ENCODE measurements at places on chromosomes 6 and 20. TPM values are rescaled to one million over a fixed set of nuclear protein-coding genes. Genes with fewer than 3 reads are reported as not detected.

GRCh38 chr6:9896806-9897205 is 518.1 kb downstream of the TFAP2A start:
- DNase-seq, result no peak

- DNase-seq, result no peak
Observed at GRCh38 chr6:100084991-100085364, 91.0 kb upstream of the MCHR2 start.

DNA sequence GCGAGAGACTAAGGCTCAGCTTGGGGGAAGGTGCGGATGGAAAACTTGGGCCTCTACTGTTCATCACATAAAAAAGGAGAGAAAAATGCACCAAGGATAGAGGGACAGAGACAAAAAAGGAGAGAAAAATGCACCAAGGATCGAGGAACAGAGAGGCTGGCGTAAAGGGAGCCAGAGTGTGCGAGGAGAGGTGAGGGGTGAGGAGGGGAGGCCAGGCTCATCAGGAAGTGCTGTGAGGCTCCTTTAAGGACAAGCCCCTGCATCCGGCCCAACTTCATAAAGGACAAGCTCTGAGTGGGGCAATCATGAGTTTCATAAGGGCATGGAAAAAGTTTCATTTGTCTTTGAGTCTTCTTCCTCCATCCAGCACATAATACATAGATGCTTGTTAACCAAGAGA is 117.2 kb upstream of the NXT1 start:
- no peak for DNase-seq

DNA sequence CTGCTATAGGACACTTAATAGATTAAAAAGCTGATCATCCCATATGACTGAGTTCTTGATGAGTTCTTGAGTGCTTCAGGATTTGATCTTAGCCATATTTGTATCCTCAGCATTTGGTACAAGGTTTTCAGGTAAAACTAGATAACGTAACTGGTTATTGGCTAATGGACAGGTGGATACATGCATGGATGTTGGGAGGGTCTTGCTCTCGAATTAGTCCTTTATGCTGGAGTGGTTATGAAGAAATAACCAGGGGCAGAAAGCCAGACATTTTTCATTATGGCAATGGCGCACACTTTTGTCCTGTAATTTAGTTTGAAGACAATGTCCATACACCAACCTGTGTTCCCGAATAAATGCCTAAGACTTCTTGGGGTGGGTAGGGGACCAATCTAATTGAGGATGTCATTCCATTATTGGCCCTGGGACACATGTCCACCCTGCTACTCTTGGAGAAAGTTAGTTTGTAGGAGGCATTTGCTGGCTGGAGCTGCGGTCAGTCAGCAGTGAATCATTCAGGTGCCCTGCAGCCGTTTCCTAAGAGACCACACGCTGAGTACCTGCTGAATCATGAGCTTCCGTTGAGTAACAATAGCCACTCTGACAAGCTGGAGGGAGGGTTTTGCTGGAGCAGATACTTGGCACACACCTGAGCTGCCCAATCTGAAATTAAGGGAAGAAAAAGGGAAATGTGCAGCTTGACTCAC is 194.4 kb downstream of the FOXA2 start:
- no peak for DNase-seq

Gene SIGLEC1
- total RNA-seq, result 9.1 TPM

Gene SDCBP2
- 1.9 TPM for total RNA-seq

DNA sequence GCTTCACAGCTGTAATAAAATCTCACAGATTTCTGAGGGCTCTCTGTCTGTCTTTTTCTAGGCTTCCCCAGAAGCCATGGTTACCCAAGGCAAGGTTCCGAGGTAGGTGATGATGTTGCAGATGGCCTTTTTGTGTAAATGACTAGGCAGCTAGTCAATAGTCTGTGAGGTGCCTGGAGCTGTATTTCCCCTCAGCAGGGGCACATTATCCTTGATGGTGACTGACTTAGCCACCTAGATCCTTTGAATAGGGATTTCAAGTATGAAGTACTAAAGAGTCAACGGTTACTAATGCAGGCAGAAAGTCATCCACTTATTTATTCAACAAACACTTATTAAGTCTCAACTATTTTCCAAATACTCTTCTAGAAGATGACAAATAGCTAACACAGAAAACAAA is 49.3 kb upstream of the L3MBTL3 start:
- DNase-seq, result no peak

Gene HDGFL1
- total RNA-seq, result not detected

DNA sequence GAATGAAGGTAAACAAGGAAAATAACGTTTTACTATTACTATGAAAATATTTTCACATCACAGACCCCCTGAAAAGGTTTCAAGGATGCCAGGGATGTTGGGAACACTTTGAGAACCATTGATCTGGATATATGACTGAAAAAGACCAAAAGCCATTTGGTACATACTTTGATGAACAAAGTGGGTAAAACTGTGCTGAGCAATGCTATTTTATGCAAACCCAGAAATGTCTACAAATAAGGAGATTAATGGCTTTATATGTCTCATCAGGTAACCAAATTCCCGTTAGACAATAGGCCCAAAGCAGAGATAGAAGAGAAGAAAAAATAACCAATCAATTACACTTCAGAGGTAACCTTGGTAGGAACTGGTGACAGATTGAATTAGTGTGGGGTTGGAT is 101.4 kb upstream of the CNKSR3 start:
- no peak for DNase-seq

DNA sequence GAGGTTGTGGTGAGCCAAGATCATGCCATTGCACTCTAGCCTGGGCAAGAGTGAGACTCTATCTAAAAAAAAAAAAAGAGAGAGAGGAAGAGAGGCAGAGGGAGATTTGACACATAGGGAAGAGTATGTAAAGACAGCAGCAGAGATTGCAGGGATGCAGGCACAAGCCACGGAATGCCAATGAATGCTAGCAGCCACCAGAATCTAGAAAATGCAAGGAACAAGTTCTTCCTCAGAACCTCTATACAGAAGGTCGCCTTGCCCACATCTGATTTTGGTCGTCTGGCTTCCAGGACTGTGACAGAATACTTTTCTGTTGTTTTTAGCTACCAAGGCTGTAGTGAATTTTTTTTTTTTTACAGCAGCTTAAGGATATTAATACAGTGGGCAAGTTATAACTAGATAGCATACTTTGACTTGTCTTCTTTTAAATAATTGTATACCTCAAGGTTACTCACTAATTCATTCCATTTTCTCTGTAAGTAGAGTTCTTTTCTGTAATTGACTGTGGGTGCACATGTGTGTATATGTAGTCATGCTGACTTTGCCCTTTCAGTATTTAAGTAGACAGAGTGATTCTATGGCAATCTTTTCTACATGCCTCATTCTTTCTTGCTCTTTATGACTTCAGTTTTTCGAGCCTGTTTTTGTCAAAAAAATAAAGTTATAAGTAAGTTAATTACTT is 402.2 kb downstream of the GJA1 start:
- no peak for DNase-seq

- no peak for DNase-seq
Observed at GRCh38 chr6:43267619-43268354, 24.5 kb downstream of the TTBK1 start.

DNA sequence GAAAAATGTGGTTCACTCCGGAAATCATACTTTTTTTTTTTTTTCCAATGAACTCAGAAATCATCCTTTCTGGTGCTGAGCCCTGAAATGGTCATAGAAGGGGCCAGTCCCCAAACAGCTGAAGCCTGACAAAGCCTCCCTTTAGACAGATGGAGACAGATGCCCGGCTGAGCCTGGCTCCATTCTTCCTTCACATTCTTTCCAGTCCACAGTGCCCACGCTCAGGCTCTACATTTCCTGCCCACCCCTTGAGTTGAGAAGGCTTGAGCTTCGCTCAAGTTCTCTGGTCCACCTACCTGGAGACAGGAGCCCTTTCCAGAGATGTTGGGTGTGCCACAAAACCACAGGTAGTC is 41.2 kb downstream of the KCNK5 start:
- DNase-seq, result no peak

DNA sequence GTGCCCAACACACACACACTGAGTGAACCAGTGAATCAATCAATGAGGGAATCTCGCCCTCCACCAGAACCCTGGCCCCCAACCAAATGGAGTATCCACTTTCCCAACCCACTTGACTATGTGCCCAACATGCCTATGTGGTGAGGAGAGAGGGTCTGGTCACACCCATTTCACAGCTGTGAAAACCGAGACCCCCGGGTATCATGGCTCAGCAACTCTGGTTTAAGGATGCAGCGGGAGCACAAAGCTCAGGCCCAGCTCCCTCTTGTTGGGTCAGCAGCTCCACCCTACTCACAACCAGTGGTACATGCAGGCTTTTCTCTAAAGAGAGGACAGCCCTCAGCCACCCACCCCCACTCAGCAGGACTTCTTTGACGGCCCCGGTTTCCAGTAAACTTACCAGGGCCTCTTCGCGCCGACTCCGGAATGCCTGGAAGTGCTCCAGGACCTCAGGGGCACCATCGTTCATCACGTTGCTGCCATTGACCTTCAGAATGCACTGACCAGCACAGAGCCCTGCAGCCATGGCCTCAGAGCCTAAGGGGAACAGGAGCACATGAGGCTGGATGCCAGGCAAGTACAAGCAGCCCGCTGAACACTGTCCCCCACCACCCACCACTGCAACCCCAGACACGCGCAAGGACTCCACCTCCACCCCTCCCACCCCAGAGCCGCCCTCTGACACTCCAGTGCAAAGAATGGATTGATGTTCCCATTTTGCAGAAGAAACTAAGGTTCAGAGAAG is 174.7 kb downstream of the PREX1 start:
- no peak for DNase-seq

DNA sequence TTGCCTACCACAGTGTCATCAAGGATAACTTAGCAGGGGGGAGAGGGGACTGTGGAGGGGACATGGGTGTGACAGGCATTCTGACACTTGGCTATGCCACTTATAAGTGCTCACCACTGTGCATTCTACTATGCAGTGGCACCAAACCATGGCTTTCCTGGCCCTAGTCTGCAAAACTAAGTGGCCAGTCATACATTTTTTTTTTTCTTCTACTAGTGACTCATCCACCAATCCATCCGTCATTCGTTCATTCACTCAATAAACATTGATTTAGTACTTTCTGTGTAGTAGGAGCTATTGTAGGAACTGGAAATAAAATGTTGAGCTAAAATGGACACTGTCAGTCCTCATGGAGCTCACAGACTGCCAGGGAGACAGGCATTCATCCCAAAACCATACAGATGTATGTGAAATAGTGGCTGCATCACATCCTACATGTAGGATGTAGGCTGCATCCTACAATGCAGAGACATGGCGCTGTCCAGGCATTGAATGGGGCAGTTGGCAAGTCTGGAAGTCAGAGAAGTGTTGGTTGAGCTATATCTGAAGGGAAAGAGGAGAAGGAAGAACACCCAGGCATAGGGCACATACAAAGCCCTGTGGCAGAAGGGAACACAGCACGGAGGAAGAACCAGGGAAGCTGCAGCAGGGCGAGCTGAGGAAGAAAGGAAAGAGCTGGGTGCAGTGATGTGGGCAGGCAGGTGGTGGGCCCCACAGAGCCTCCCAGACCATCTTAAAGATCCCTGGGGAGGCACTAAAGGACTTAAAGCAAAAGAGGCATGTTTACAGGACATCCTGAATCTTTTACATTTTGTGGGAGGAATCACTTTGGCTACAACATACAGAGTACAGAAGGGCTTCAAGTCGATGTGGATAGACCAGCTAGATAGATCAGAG is 224.4 kb downstream of the UST start:
- no peak for DNase-seq

DNA sequence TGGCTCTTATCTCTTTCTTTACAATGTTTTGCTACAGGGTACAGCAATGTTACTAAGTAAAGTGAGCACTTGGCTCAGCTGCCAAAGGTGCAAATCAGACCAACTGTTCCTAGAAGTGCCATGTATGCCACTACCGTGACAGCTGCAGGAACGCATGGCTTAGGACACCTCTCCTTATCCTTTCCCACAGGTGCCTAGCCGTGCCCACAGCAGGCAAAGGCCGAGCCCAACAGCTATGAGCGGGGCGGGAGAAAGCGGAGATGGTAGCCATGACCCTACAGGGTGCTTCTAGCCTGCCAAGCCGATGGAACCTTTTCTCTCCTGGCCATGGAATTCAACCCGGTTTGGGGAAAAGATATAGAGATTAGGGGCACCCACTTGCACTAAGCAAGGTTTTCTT is 97.1 kb downstream of the FAXC start:
- DNase-seq, result no peak

- DNase-seq, result no peak
Observed at GRCh38 chr6:56435326-56435725, 187.9 kb upstream of the COL21A1 start.

DNA sequence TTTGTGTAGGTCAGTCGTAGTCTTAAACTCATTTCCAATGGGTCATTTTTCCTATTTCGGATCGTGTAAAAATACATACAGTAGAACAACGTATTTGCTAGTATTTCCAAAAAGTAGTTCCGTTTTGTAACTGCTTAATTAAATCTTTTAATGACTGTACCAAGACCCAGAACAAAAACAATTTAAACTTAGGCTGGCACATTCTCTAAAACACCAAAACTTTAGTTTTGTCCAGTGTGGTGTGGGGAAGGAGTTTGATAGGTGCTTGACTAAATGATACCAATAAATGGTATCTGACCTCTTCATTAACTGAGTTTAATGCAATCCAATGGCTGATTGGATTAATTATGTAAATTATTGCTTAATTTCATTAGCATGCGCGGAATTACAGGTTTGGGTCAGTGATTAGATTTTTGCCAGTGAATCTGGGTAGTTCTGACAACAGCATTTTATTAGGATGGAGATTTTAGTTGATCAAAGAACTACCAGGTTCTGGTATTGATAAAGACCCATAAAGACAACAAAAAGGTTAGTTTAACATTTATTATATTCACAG is 20.8 kb downstream of the OR2B2 start:
- no peak for DNase-seq

DNA sequence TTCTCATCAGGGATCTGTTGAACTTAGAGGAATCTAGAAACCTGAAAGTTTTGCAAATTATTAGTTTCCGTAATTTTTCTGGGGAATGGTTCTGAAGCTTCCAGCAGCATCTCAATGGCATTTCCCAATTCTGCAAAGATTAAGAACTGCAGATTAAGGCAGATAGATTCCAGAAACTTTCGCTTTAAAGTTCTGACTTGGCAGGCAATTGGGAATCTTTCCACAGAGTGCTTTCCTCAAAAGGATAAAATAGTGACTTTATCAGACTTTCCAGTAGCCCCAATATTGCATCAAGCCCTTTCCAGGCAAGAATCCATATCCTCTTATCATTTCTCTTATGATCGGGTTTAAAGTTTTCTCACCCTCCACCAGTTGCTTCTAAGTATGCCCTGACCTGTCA is 261.1 kb downstream of the FNDC1 start:
- DNase-seq, result no peak

GRCh38 chr6:169985121-169986015 is 233.9 kb downstream of the ERMARD start:
- DNase-seq, result no peak

Data from right cardiac atrium (tissue), 5 donors.